NAMALWA (cell line): ENCODE measurements at places on chromosomes 12 and 14.
A peak's percentile ranks its signal among the peaks of the same experiment; 100 is the strongest.

- peak; percentile 90 for DNase-seq
Measured at GRCh38 chr12:1204581-1205121, 213.6 kb downstream of the ERC1 start.

DNA sequence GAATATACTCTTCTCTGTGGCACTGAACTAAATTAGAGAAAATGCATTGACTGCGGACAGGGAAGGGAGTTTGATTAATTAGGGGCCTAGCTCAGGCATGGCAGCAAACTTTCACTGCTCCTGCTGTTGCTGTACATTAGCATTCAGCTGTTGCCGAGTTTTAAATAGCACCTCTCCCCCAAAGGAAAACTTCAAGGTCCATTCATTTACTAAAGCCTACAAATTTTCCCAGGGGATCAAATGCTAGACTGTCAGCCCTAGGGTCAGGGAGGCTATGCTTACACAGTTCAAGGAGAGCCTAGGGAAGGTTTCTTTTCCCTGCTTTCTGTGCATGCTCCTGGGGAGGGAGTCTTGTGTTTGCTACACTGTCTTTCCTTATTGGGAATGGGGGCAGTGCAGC is 60.0 kb upstream of the GZMB start:
- DNase-seq: no peak

GRCh38 chr12:124543590-124544310 is 23.7 kb downstream of the NCOR2 start:
- peak; percentile 46 for DNase-seq

GRCh38 chr12:116037941-116038837 is 239.3 kb downstream of the MED13L start:
- DNase-seq: no peak

- DNase-seq: no peak
Measured at GRCh38 chr12:131197490-131197889, 243.8 kb downstream of the ADGRD1 start.

GRCh38 chr12:90628213-90628612 is 326.8 kb downstream of the CCER1 start:
- DNase-seq: no peak

- DNase-seq: no peak
Measured at GRCh38 chr14:101153691-101154090, 250.2 kb upstream of the RTL1 start.

- no peak for DNase-seq
Measured at GRCh38 chr12:29990971-29991370, 207.2 kb upstream of the TMTC1 start.

DNA sequence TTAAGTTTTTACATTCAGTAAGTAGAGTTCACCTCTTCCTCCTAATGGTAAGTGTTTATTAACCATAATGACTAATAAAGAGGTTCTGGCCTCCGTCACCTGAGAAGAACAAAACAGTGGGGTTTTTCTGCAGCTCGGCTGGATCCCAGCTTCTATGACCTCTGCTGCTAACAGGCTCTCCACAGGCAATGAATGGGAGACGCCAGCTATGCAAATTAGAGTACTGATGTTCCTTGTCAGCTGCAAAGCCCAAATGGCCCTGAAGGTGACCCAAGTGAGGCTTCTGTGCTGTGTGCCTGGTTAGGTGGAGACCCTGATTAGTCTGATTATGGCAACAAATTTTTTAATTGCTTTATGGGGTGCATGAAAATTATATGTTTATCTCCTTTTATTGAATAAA is 218.1 kb downstream of the APAF1 start:
- DNase-seq: no peak

DNA sequence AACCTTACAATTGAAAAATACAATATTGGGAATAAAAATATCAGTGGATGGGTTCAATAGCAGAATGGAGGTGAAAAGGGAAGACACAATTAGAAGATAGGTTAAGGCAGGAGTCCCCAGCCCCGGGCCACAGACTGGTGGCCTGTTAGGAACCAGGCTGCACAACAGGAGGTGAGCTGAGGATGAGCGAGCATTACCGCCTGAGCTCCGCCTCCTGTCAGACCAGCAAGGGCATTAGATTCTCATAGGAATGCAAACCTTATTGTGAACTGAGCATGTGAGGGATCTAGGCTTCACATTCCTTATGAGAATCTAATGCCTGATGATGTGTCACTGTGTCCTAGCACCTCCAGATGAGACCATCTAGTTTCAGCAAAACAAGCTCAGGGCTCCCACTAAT is 27.3 kb upstream of the ST8SIA1 start:
- DNase-seq: no peak

DNA sequence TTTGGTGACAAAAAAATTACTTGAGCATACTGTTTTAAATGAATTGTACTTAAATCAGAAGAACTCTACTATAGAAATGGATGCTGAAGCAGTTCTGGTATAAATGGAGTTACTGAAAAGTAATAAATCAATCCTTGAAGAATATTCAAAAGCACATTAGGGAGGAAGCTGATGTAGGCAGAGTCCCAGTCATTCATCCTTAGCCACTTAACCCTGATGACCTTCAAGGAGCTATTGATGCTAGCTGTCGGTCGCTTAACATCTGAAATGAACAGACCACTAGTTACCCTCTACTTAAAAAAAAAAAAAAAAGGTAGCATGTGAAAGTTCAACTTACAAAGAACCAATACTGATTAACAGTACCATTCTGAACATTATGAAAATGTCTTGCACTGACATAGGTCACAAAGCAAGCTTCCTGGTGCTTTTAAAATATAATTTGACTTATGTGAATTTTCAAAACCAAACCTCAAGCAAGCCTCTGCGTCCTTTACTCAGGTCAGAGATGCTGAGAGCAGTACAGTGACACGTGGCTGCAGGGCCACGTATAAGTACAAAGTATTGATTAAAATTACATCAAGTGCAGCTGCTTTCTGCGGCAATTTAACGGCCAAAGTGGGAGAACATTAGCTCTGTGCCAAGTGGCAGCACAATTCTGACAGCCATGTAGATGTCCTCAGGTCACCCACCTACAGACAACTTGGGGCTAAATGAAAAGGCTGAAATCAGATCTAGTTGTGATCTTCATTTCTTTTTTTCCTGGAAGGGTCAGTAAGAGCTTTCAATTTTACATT is 18.1 kb downstream of the PPM1H start:
- DNase-seq: no peak

GRCh38 chr12:104669089-104669721 is 212.5 kb downstream of the CHST11 start:
- no peak for DNase-seq

DNA sequence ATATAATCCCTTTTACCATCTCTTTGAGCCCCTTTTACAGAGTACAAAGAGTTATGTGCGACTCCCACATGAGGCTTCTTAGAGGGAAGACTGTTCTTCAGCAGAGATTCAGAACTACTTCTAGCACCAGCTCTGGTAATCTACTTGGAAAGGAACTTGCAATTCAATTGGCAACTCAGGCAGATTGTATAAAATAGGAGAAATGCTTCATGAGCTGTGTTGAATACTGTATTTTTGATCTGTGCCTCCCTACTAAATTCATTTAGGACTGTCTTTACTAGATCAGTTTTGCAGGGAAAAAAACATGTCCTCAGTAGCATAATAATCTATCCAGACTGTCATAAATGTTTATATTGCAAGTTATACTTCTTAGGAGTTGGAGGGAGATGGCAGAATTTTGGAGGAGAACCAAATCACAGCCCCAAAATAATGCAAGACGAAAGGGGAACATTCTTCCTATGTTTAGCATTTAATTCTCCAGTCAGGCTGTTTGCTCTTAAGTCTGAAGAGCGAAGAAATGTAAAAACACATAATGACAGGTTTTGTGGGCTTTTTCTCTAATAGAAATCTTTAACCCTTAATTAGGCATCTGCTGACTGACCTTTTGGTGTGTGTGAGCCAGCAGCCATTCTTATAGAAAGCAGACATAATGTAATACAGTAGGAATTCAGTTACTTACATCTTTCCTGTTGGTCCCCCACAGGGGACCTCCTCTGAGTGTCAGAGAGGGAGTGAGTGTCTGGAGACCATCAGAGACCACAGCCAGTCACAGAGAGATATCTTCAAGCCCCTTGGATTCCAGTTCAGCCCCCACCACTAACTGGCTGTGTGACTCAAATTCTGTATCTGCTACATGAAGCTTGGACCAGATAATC is 3.9 kb downstream of the ANO4 start:
- no peak for DNase-seq

DNA sequence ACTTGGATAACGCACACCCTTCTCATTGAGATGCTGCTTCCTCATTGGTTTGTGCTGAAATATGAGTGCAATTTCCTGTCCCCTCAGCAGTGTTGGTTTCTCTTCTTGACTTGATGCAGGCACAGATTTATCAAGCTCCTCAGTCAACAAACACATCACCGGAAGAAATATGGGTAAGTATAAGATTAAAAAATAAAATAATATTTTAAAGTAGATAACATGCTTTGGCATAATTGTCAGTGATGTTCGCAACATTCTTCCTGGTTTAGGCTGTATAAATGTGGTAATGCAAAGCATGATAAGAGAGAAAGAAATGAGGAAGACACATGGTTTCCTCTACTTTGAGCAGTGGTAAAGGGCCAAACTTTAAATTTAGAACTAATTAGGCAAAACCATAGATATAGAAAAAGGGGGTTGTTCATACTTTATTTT is at the start of gene GPR65:
GPR65 (plus strand) TSS at position 86 of the 432 bp plus-strand sequence. CDS start 5,713 bp downstream, outside the sequence.
- DNase-seq: peak; percentile 83

GRCh38 chr12:100721169-100721568 is 73.4 kb upstream of the ANO4 start:
- no peak for DNase-seq

DNA sequence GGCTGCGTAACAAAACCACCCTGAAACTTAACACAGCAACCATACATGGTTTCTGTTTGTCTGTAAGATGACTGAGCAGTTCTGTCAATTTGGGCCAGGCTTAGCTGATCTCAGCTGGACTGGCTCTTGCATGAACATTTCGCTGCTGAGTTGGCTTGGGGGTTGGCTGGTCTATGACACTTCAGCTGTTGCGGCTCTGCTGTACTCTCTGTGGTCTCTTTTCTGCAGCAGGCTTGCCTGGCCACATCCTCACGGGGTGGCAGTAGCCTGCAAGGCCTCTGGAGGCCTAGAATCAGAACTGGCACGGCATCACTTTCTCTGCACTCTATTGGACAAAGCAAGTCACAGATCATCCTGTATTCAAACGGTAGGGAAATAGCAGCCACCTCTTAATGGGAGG is 216.2 kb downstream of the BCL11B start:
- no peak for DNase-seq

DNA sequence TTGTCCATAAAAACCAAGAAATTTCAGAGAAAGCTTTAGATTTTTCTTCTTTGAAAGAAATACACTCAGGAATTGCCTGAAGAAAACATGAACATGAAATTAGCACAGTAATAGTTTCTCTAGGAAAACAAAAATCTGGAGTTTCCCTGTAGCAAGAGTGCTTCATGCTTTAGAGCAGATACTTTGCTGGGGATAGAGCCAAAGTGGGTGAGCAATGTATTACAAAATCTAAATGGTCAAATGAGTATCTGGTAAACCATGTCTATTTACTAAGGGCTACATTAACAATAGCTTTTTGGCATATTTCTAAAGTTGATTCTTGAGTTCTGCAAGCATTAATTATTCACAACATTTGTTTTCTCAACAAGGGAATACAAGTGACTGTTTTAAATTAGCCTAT is 26.2 kb downstream of the AVPR1A start:
- no peak for DNase-seq

- DNase-seq: no peak
Measured at GRCh38 chr12:58029260-58029659, 87.9 kb downstream of the ATP23 start.

GRCh38 chr12:8057839-8058238 is 8.3 kb downstream of the C3AR1 start:
- DNase-seq: no peak

DNA sequence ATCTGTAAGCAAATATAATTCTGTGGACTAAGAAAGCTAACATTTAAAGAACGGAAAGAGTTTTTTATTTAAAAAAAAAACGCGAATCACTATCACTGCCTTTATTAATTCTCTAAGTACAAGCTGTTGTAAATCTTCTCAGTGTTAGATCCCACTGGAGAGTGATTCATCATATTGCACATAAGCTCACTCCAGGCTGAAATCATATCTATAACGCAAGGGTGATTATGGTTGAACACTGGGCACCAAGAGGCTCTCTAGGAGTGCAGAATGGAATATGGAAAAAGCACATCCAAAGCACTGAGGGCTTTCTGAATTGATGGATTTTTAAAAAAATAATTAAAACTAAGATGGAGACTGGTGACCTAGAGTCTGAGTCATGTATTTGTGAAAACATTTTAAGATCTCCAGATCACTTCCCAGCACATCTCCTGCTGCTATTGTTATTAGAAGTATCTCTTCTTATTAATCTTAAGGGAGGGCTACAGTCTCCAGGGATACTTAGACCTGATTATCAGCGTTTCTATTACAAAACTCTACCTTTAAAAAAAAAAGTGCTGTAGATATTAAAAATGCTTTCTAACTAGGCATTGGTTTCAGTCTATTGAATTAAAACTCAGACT is 1106.8 kb downstream of the AACS start:
- DNase-seq: no peak

DNA sequence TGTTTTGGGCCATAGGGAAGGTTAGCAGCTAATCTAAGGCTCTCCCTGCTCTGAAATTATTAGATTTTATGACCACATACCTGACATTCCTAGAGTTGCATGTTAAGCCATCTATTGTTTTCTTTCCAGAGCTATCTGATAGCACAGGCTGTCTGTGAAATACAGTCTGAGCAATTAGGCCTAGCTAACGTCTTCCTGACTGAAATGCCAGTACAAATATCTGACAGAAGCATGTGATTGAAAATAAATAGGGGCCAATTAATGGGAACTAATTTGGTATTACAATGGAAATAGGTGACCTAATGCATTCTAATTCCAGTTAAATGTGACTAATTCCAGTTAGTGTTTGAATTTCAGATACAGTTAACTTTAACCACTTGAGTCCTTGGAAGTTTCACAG is 115.2 kb downstream of the C12orf75 start:
- DNase-seq: no peak

DNA sequence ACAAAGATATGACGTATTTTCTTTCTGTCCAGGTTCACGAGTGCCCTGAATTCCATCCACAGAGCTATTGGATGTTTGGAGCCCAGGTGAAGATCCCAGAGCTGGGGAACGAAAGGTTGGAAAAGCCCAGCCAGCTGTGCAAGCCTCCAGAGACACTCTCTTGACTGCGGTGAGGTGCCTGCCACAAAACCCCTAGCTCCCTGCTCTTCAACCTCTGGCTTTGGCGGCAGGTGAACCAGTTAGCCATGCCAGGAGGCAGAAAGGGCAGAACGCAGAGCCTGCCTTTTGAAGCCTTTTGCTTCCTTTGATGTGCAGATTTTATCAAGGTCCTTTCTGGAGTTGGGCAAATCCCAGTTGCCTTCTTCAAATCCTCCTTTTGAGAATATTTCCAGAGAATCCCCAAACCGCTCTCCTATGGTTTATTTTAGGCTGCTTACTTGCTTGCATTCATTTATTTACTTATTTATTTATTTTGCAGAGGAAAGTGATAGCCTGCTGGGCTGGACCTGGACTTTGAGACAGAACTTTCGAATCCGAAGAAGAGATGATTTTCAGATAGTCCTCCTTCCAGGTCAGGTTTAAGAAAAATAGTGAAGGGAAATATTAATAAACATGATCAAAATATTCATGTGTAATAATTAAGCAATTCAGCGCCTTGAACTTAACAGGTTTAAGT is 411.2 kb upstream of the TBX3 start:
- no peak for DNase-seq

- no peak for DNase-seq
Measured at GRCh38 chr14:67557118-67557517, 24.0 kb downstream of the PLEKHH1 start.
